ENCODE measurements at places on chromosomes 2 and 18. TPM values are rescaled to one million over a fixed set of nuclear protein-coding genes. Genes with fewer than 3 reads are reported as not detected.

SCN9A gene
- total RNA-seq = 8.2 TPM

REG3A gene
- not detected for total RNA-seq

RBM43 gene
- 2.9 TPM for total RNA-seq

IL36G gene
- total RNA-seq = 0.32 TPM

SYT4 gene
- 1.4 TPM for total RNA-seq
